Stomach (tissue), 19 donors: ENCODE measurements at places on chromosomes 7 and 10. TPM values are rescaled to one million over a fixed set of nuclear protein-coding genes. Genes with fewer than 3 reads are reported as not detected.

DNA sequence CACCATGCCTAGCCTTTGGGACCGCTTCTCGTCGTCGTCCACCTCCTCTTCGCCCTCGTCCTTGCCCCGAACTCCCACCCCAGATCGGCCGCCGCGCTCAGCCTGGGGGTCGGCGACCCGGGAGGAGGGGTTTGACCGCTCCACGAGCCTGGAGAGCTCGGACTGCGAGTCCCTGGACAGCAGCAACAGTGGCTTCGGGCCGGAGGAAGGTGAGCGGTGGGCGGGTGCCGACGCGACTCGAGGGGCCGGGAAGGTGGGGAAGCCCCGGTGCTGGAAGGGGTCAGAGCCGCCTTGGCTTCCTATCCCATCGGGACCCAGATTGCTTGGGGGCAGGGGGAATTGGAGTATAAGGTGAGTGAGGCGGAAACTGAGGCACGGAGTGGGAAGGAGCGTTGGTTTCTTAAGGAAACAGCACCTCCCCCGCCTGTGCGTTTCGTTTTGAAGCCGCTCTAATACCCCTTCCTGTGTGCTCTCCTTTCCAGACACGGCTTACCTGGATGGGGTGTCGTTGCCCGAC lies 547 bp downstream of the DDIT4 start:
- DNase-seq = no peak

DNA sequence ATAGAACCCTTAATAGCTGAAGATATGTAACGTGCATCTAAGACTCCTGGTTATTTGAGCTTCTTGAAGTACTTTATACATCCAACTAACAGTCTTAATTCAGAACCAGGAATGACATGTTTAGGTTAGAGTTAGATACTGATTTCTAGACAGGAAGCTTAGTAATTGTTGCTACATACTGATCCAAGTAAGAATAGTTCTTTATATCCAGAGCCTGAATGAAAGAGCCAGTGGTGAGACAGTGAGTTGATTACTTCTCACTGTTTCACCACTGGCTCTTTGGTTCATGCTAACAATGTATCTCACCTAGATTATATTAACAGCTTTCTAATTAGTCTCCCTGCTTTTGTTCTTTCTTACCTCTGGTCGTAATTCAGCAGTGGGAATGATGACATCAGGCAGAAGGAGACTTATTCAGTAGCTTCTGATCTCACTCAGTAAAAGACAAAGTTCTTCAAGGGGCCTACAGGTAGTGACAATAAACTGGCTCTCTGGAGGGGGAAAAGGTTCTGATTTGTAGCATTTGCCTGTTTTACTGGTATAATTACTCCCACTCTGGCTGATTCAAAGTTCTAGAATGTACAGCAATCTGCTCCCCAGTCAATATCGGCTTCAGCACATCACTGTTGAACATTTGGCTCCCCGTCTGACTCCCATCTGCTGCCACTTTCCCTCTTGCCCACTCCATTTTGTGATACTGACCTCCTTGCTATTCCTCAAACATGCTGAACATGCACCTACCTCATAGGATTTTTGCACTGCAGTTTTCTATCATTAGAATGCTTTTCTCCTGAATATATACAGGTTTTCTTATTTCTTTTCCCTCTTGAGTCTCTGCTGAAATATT lies 29.1 kb downstream of the MCU start:
- no peak for DNase-seq

DNA sequence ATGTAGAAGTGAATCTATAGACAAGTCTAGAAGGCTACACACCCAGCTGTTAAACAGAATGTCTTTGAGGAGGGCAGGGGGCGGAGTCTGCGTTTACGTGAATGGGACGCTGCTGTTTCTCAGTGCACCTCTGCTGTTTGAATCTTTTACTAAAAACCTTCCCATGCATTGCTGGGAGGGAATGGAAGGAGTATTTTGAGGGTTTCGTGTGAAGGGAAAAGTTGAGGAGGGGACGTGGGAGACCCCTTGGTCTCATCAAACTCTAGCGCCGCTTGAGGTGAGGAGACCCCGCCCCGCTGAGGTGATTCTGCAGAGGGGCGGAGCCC lies 492 bp upstream of the VCL start:
- DNase-seq = no peak

GRCh38 chr10:481628-482027 lies 207.8 kb downstream of the DIP2C start:
- no peak for DNase-seq

DNA sequence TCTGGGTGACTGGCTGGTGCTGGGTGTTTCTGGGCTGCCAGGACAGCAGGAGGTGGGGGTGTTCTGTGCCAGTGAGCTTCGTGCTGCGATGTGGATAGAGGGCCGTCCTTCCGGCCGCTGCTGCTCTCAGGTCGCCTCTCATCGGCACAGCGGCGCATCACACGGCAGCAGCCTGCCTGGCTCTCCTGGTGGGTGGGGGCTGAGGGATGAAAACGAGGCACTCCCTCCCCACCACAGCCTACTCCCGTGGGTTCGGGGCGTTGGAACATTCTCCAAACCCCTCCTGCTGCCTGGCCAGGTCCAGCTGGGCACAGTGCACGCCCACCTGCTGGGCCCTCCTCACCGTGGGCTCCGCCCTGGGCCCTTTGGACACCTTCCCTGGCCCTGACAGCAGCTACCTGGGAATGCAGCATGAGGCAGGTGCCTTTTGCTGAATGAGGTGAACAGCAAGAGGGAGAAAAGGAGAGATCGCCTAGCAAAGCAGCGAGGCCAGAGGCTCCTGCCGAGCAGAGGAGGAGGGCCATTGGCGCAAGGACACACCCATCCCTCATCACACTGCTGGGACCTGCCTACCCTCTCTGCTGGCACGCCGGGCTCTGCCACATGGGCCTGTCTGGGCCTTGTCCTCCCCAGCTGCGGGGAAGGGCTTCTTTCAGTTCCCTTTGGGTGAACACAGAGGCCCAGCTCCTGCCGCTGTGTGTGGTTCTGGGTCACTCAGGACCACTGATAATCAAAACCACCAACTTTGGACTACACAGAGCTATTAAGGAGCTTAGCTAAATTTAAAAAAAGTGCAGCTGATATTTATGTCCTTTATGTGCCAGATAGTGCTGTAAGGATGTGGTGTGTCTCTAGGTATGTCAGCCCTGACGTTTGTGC lies 33.4 kb downstream of the INPP5A start:
- DNase-seq = peak; percentile 66

DNA sequence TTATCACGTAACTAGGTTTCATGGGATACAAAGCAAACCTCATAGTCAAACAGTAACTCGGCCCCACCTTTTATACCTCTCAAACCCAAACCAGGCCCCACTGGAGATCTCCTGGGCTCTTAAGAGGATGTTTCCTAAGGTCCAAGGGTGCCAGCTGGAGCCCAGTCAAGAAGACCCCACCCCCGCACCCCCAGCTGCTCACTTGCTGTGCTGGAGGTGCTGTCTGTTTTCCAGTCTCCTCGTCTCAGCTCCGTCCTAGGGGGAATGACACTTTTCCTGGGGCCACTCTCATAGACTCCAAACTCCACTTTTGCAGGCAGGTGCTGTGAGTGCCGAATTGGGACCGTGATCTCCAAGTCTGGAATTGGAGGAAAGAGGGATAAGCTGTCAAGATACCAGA lies 22.7 kb upstream of the TM9SF3 start:
- no peak for DNase-seq

GRCh38 chr10:28669227-28670173 lies 7.8 kb upstream of the BAMBI start:
- DNase-seq = no peak

GRCh38 chr10:43208147-43209073 lies 58.5 kb downstream of the RASGEF1A start:
- DNase-seq = no peak

- DNase-seq = no peak
Measured at GRCh38 chr10:13668126-13668525, 81.4 kb downstream of the PRPF18 start.

GRCh38 chr10:14380746-14381145 lies 50.0 kb upstream of the FRMD4A start:
- no peak for DNase-seq

DNA sequence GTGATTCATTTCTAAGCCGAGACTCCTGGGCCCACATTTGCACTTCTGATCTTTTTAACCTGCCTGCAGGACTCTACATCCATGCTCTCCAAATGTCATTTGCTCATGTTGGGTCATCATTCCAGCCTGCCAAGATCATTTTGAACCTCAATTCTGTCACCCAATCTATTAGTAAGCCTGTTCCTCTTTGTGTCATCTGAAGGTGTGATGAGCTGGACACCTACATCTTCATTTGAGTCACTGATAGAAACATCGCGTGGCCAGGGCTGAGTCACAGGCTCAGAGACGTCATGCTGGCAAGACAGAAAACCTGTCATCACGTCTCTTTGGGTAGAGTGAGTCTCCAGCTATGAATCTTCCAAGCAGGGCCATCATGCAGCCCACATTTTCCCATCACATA lies 65.3 kb upstream of the SLF2 start:
- no peak for DNase-seq

DNA sequence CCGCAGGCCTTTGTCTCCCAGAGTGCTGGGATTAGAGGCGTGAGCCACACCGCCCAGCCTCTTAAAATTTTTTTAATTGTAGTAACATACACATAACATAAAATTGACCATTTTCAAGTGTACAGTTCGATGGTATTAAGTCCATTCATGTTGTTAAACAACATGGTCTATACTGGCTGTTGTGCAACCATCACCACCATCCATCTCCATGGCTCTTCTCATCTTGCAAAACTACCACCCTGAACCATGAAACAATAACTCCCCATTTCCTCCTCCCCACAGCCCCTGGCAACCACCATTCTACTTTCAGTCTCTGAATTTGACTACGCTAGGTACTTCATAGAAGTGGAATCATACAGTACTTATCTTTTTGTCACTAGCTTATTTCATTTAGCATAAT lies 7.9 kb upstream of the ZFYVE27 start:
- DNase-seq = no peak

DNA sequence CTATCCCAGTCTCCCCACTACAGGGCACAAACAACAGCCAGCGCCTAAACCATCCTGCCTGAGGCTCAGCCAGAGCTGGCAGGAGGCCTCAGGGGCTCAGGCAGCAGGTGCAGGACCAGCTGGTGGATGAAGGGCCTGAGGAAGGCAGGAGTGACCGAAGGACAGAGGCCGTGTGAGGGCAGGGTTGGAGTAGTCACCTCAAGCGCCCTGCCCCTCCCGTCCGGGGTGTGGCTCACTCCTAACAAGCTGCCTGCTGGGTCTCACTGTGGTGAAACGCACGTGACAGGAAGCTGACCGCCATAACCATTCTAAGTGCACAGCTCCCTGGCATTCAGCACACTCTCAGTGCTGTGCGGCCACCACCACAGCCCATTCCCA lies 281.1 kb downstream of the ELFN1 start:
- DNase-seq = no peak

GRCh38 chr10:82742478-82742877 lies 867.5 kb downstream of the NRG3 start:
- DNase-seq = peak; percentile 34

GRCh38 chr7:15967121-15967520 lies 280.6 kb upstream of the MEOX2 start:
- no peak for DNase-seq

- no peak for DNase-seq
Measured at GRCh38 chr7:80548840-80549530, 37.1 kb upstream of the GNAT3 start.

- DNase-seq = no peak
Measured at GRCh38 chr7:26843705-26844104, 20.7 kb downstream of the SKAP2 start.

The SHTN1 gene
- total RNA-seq = 49.1 TPM

The EPO gene
- total RNA-seq = not detected

The ANKRD16 gene
- total RNA-seq = 8.4 TPM

The AKR1C4 gene
- not detected for total RNA-seq

The PPP1R3C gene
- 5.8 TPM for total RNA-seq

The CFAP70 gene
- total RNA-seq = 1.3 TPM

The COBL gene
- 33.3 TPM for total RNA-seq
